AG04450 (cell line): ENCODE measurements at places on chromosomes 1 and 21.

- no peak for DNase-seq
Measured at GRCh38 chr1:19053486-19053885, 97.0 kb upstream of the IFFO2 start.

DNA sequence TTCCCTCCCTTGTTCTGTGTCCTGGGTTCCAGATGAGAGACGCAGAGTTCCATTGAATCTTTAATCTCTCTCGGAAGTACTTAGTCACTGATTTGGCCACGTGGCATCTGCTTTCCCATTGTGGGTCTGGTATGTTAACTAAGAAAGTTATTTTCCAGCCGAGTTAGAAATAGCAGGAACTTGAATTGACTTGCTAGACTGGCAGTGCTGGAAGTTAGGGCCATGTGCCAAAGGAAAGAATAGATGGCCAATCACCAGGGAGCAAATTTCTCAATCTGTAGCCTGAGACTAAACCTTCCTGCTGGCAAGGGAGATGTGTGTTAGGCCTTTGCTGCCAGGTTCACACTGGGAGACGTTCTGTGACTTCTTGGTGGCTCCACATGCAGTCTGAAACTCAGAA, 24.2 kb upstream of the SLFNL1 start:
- no peak for DNase-seq

DNA sequence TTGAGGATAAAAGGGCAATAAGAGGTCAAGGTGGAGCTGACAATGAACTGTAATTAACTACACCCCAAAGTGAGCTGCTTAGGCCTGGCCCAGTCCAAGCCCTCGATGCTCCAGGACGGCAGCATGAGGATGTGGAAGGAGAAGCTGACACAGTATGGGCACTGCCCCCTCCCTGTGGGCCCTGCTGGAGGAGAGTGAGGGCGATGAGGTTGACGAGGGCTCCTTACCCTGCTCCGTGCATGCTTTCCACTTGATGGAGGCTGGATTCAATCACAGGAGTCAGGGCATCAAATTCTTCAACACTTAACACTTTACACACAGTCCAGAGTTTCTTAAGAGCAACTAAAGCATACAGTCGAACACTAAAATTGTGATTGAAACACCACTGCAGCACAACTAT, 32.4 kb downstream of the COA6 start:
- DNase-seq: no peak

GRCh38 chr1:36699113-36699911, 216.6 kb upstream of the CSF3R start:
- DNase-seq: no peak

GRCh38 chr1:7199077-7199779, 414.0 kb downstream of the CAMTA1 start:
- DNase-seq: no peak

GRCh38 chr1:225914947-225915346, 9.1 kb downstream of the PYCR2 start:
- DNase-seq: no peak

DNA sequence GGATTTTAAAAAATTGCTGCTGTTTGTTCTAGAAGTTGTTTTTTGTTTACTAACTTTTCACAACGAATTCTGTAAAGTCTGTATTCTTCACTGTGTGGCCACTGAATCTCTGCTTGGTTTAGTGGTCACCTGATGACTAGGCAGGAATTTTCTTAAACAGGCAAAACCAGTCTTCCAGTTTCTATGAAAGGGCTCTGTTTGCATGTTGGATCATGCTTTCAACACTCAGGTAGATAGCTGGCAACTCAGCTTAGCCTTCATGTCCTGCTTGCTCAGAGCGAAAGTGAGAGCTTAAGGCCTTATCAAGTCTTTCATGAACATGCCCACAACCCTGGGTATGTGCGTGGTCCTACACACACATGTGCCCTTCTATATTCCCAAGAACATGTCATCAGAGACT, 52.4 kb upstream of the CCDC190 start:
- DNase-seq: no peak

DNA sequence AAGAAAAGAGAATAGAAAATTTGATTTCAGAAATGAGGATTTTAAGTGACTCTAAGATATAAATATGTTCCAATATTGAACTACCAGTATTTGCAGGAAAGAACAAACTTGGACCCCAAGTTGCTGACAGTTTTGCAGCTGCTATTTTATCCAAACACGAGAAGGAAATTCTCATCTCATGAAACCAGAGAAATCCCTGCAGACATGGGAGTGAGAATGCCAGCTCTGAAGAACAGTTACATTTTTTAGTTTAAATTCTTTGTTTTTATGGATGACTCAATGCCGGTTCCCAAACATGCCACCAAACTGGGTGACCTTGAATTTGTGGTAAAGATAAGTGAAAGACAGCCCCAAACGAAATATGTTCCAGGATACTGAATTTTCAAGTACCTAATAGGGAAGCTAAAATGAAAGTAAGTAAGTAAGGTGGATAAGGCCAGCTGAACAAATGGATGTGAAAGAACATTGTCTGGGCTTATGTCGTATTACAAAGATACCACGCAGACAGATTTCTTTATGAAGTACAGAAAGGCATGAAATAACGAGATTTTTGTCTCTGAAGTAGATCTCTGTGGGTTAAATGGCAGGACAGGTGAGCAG, 19.9 kb downstream of the TLR5 start:
- DNase-seq: no peak

DNA sequence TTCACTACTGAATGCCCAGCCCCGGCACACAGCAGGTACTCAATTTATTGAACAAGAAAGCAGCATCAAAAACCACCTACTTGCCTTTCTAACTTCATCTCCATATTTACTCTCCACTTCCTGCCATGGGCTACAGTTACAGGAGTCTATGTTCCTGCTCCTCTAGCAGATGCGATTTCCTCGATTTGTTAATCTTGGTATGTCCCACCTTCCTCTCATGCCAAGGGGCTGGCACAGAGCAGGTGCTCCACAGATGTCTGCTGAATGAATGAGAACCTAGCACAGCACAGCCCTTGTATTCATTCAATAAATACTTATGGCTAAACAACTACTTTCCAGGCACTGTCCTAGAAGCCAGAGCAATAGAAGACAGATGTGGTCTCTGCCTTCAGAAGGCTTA, 12.2 kb downstream of the PAFAH2 start:
- DNase-seq: no peak

- no peak for DNase-seq
Measured at GRCh38 chr1:10941891-10942541, 70.4 kb upstream of the TARDBP start.

DNA sequence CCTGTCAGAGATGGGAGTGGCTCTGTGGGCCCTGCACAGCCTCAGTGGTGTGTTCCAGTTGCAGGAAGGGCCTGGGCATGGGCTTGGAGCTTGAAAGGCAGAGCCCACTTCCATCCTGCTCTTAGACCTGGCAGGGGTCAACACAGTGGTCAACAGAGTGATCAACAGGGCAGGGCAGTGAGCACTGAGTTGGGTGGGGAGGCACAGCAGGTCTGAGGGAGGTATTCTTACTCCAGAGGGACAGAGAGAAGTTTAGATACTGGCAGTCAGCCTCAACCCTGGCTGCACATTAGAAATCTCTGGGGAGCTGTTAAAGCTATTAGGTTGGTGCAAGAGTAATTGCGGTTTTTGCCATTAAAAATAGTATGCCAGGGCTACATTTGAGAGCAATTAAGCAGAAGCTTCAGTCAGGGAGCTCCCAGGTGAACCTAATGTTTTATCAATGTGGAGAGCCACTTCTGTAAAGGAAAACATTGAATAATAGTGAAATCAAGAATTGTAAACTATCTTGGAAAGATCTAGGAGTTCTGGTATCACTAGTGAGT, 37.7 kb downstream of the SH3BGR start:
- DNase-seq: no peak

GRCh38 chr1:232260861-232261260, 369.1 kb downstream of the SIPA1L2 start:
- no peak for DNase-seq

- no peak for DNase-seq
Measured at GRCh38 chr1:159653201-159653600, 61.2 kb downstream of the CRP start.

GRCh38 chr21:17548262-17548661, 35.4 kb downstream of the CXADR start:
- DNase-seq: no peak

DNA sequence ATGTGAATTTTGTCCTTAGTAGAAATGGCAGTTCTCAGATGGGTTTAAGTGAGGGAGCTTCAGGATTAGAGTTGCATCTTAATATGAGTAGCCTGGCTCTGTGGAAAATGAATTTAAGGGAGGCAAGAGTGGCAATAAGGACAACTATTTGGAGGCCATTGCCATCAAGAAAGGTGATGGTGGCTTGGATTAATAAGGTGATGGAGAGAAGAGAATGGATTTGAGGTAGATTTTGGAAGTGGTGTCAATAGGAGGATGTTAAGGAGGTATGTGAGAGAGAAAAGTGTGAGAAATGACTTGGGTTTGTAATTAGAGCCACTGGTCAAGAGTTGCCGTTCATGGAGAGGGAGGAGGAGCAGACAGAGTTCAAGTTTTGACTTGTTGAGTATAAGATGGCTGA, 16.3 kb downstream of the CLIC4 start:
- no peak for DNase-seq

GRCh38 chr1:44537956-44538355, 132.9 kb downstream of the RNF220 start:
- DNase-seq: no peak
